ENCODE measurements at places on chromosomes 7 and 10. TPM values are rescaled to one million over a fixed set of nuclear protein-coding genes. Genes with fewer than 3 reads are reported as not detected.

The RBM17 gene
- total RNA-seq, result 58.9 TPM

DNA sequence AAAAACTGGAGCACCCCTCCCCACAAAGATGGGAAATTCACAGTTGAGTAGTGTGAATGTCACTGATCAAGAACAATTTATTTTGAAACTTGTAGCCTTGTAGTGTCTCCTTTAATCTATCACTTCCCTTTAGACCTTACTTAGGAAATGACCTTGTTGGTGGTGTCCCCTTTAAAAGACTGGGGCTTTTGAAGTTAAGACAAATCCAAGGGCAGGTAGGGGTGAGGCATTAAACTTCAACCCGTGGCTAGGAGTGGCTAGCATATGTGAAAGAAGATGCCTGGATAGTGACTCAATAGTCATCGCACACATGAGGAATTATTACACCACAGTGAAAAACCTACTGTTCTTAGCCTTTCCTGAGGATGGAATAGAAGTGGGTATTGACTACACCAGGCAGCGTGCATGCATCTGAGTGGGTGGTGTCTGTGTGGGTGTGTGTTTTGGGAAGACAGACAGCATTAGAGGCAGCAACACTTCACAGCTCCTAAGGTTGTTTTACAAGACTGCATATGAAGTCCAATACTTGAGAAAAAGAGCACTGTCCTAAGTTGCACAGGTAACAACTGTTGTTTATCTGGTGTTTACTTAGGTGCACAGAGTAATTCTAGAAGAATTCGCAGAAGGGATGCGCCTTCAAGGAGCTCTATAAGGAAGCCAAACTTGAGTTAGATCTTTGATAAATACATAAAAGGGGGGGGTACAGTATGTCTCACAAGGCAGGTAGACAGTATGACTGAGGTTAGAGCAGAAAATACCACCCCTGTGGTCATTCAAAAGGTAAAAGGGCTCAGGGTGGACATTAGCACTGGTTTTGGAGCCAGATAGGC is 32.9 kb downstream of the ABLIM1 start:
- no peak for DNase-seq

The GPRIN2 gene
- not detected for total RNA-seq

- no peak for DNase-seq
These were observed 136.4 kb downstream of the CUBN start for GRCh38 chr10:16993186-16993585.

DNA sequence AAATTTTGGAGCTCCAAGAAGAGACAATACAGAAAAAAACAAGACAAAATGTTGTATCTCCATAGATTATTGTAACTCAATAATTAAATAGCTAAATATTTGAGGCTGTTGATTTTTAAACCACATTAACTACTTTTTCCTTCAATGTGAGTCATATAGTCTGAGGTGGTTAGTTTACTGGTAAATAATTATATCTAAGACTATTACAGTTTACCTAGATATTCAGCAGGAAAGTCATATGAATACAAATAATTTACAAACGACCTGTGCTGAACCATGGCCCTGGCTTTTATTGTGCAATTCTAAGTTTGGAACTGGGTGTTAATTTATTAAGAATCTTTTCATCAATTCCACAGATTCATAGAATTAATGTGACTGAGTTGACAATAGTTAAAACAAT is 22.2 kb downstream of the CREB5 start:
- no peak for DNase-seq

The MOGAT3 gene
- not detected for total RNA-seq

The NEUROG3 gene
- not detected for total RNA-seq

- DNase-seq, result no peak
These were observed 15.2 kb downstream of the ITPRIP start for GRCh38 chr10:104323085-104323484.

DNA sequence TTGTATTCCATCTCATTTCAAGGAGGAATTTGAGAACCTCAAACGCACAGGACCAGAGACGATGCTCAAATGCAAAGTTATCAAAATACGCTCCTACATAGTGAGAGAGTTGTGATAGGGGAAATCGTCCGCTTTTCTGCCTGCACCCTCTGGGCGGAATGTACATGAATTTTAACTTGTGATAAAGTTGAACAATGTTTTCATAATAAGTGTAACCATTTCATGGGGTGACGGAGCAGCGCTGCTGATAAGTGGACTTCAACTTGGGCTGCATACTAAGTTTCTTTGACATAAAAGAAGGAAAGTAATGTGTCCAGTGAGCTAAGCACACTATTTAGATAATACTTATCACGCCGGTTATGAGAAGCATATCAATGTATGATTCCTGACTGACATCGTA is 497.5 kb upstream of the MGMT start:
- DNase-seq, result no peak

The DOCK4 gene
- total RNA-seq, result 26.1 TPM

The ABCC2 gene
- total RNA-seq, result 2.1 TPM

DNA sequence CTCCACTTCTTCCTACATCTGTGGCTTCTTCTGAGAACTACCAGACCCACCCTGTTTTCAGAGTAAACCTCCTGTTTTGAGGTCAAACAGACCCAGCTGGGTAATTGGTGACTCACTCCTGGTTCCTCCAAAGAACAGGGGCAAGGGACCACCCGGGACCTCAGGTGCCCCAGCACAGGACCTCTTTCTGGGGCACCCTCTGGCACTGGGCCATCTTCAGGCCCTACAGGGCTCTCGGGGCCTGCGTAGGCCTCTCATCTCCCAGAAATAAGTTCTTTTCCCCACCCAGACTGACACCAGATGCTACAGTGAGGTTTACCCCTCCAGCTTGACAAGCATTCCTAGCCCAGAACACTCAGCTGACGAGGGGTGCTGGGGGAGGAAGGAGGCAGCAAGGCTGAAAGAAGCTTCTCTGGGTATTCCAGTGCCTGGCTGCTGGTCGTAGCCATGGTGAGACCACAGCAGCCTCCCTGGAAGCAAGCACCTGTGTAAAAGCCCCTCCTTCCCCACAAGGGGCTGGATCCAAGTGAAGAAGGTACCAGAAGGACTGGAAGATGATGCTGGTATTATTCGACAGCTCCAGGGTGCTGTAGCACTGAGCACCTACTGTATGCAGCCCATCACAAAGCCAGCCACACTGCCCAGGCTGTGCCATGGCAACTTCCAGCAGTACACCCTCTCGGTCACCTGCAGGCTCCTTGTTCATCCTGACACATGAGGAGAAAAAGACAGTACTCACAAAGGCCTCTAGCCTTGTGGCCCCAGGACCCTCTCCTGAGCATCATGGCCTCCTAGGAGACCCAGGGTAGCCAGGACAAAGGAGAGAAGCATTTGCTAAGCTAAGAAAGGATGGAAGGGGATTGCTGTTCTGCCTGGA is 47.4 kb downstream of the ALOX5 start:
- DNase-seq, result no peak

- no peak for DNase-seq
These were observed 40.6 kb upstream of the AOAH start for GRCh38 chr7:36764929-36765328.

The H2BK1 gene
- not detected for total RNA-seq

- no peak for DNase-seq
These were observed 206.5 kb upstream of the ZWINT start for GRCh38 chr10:56567580-56567979.

DNA sequence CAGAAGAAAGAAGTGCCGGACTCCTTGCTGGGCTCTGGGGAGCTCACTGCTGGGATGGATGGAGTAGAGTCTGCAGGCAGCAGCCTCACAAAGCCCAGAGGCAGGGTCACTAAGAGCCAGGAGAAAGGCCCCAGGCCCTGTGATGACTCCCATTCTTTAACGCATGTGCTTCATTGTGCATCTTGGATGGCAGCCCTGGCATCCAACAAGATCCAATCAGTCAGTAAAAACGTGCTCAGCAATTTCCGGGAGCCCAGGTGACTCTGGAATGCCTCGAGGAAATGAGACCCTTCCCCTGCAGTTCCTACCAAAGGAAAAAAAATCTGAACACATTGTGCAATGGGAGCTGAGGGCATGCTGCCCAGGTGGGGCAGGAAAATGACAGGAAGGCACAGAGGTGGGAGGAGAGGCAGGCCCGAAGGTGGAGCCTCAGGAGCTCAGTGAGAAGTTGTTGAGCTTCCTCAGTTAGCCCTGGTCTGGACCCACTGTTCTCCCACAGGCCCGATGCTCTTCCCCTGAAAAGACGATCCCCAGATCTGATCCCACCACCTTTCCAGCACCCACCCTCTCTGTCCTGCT is 60.7 kb upstream of the TMEM72 start:
- no peak for DNase-seq
